ENCODE measurements at places on chromosomes 13 and 19. TPM values are rescaled to one million over a fixed set of nuclear protein-coding genes. Genes with fewer than 3 reads are reported as not detected.

DNA sequence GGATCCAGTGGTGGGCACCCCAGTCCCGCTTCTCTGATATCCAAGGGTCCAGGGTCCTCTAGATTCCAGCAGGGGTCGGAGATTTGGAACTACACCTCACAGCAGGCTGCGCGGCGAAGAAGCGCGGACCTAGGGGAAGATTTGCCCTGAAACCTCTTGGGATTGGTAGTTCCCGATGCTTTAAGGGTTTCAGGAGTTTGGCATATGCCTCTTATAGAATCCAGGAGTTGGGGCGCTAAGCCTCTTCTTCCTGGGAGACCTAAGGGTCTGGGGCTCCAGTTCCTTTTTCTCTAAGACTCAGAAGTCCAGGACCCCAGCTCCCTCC lies 349 bp downstream of the BCL2L12 start:
- ATAC-seq, result peak; percentile 2

- peak; percentile 77 for ATAC-seq
Observed at GRCh38 chr19:17766543-17767131, 15.4 kb downstream of the FCHO1 start.

- no peak for ATAC-seq
Observed at GRCh38 chr13:44519642-44520041, 56.5 kb downstream of the TSC22D1 start.

- ATAC-seq, result no peak
Observed at GRCh38 chr13:53411463-53411862, 382.9 kb downstream of the OLFM4 start.

- no peak for ATAC-seq
Observed at GRCh38 chr13:46526100-46526735, 26.8 kb upstream of the LRCH1 start.

GRCh38 chr19:41944336-41944735 lies 14.8 kb downstream of the RABAC1 start:
- no peak for ATAC-seq

Gene ABCA7
- 3.9 TPM for total RNA-seq

Gene FGF22
- total RNA-seq, result 0.67 TPM

All from gastroesophageal sphincter (tissue), 4 donors.